Right lobe of liver (tissue), 6 donors: ENCODE measurements at places on chromosomes 7 and 10. TPM values are rescaled to one million over a fixed set of nuclear protein-coding genes. Genes with fewer than 3 reads are reported as not detected.

NPY4R gene
- total RNA-seq, result not detected

TRUB1 gene
- 7.2 TPM for total RNA-seq

PTTG1IP2 gene
- not detected for total RNA-seq

GRCh38 chr7:38178695-38179344, 775 bp downstream of the STARD3NL start:
- peak overlapping the region; percentile 81 for H3K4me3 ChIP-seq
- DNase-seq, result no peak
- no peaks in the 10 kb centered on the region for H3K36me3 ChIP-seq
- H3K27me3 ChIP-seq, result no peaks in the 10 kb centered on the region
- H3K4me1 ChIP-seq, result no peaks in the 10 kb centered on the region
- H3K27ac ChIP-seq, result peak overlapping the region; percentile 78

- H3K4me1 ChIP-seq, result no peaks in the 10 kb centered on the region
- no peak overlapping the region for H3K27ac ChIP-seq
- H3K36me3 ChIP-seq, result no peaks in the 10 kb centered on the region
- no peak for DNase-seq
- H3K4me3 ChIP-seq, result no peak overlapping the region
Observed at GRCh38 chr10:33039181-33039580, 81.2 kb upstream of the ITGB1 start.

METTL27 gene
- total RNA-seq, result 0.93 TPM

DNA sequence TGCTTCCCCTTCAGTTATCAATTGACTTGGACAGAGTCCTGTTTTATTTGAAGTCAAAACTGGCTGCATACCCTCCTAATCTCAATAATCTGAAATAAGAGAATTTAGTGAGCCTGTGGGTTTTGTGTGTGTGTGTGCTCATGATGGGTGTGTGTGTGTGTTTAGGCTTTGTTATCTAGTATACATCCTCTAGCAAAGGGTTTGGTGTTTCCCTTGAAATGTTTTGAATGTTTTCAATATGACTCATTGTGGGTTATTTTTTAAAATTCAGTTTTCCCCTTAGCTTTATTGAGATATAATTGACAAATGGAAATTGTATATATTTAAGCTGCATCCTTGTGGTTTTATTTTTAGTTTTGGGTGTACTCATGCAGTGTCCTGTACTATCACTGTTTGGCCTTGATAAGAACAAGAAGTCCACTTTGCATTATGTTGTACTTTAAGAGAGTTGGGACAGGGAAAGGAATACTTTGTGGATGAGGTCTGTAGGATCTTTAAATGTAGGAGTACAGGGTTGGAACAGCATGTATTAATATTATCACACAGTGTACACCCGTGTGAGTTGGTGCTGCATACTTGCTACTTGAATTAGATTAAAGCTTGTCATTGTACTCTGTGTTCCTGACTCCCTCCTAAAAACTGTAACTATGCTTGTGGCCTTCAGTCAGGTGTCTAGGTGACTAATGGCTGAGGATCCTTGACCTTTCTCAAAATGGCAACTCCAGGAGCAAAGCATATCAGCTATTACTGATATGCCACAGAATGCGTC, 58.3 kb downstream of the VCL start:
- H3K27ac ChIP-seq, result no peak overlapping the region
- no peaks in the 10 kb centered on the region for H3K4me1 ChIP-seq
- DNase-seq, result no peak
- no peaks in the 10 kb centered on the region for H3K36me3 ChIP-seq

GNAT3 gene
- total RNA-seq, result not detected

DNA sequence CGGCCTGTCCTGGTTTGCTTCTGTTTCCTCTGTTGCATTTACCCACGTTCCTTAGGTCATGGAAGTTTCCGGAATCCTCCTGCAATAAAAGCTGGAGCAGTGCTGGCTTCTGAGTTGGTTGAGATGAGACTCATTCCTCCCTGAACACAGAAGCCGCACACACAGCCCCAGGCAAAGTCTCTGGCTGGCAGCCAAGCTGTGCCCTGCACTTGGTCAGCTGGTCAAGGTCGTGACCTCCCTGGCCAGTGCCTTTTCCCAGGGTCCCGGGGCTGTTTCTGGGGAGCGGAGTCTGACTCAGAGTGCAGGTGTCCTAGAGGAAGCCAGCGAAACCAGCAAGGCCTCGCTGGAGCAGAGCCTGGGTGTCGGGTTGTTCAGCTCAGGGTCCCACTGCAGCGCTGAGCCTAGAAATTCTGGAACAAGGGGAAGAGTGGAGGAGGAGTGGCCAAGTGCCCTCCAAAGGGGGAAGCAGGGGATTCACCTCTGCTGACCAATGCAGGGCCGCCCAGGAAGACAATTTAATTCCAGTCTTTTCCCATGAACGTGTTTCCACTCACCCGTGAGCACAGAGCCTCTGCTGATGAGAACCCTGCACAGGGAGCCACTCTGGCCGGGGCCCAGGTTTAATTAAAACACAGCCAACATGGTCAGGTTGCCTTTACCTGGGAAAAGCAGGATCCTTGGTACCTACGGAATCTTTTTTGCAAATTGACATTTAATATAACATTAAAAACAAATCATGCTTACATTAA, 245.5 kb upstream of the PPP2R2D start:
- H3K27ac ChIP-seq, result no peak overlapping the region
- no peaks in the 10 kb centered on the region for H3K36me3 ChIP-seq
- no peaks in the 10 kb centered on the region for H3K27me3 ChIP-seq
- peak; percentile 60 for DNase-seq
- H3K4me1 ChIP-seq, result no peaks in the 10 kb centered on the region

- no peak for DNase-seq
- H3K4me1 ChIP-seq, result no peaks in the 10 kb centered on the region
- H3K36me3 ChIP-seq, result no peaks in the 10 kb centered on the region
Observed at GRCh38 chr10:87705339-87705738, 45.7 kb downstream of the PAPSS2 start.

DNA sequence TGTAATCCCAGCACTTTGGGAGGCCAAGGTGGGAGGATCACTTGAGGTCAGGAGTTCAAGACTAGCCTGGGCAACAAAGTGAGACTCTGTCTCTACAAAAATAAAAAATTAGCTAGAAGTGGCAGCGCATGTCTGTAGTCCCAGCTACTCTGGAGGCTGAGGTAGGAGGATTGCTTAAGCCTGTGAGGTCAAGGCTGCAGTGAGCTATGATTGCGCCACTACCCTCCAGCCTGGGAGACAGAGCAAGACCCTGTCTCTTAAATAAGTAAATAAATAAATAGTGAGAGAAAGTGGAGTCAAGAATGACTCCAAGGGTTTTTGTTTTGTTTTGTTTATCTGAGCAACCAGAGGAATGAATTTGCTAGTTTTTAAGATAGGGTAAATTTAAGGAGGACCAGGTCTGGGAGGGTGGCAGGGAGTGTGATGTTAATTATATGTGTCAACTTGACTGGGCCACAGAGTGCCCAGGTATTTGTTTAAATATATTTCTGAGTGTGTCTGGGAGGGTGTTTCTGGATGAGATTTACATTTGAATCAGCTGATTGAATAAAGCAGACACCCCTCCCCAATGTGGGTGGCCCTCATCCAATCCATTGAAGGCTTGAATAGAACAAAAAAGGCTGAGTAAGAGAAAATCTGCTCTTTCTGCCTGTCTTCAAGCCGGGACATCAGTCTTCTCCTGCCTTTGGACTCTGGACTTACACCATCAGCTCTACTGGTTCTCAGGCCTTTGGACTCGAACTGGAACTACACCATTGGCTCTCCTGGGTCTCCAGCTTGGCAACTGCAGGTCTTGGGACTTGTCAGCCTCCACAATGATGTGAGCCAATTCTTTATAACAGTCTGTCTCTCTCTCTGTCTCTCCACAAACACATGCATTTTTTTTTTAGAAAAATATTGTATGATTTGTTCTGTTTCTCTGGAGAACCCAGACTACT, 23.5 kb downstream of the IMPDH1 start:
- H3K36me3 ChIP-seq, result no peaks in the 10 kb centered on the region
- H3K27me3 ChIP-seq, result no peaks in the 10 kb centered on the region
- DNase-seq, result no peak
- no peak overlapping the region for H3K27ac ChIP-seq

SAP25 gene
- total RNA-seq, result 3.3 TPM

DNA sequence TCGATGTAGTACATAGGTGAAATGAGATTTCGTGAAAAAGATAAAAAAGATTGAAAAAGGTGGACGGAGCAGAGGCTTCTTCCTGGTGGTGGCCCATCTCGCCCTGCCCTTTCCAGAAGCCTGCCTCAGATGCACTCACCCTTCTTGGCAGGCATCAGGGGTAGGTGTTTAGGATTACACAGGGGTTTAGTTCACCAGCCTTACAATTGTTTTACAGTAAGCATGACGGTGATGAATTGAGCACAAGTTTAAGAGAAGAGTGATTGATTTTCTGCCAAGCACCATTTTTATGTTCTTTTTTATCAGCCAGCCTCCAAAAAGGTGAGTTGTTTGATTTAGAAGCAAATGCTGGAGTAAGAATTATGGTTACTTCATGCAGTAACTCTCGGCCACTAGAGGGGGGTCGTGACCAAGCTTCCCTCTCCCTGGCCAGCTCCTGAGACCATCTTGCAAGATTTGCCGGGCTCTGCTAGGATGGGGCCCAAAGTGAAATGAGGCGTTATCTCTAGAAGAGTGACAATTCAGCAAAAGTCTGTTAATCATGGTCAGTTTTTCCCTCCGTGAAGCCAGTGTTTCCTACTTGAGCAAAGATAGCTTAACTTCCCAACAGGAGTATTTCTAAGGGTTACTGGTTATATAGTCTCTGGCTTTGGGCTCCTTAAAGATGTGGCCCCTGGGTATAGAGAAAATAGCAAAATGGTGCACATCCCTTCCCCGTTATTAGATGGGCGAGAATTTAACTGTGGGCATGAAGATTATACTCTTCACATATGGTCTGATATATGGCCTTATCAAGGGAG, 228.8 kb downstream of the BMPER start:
- no peaks in the 10 kb centered on the region for H3K27me3 ChIP-seq
- H3K4me3 ChIP-seq, result no peak overlapping the region
- H3K27ac ChIP-seq, result no peak overlapping the region
- no peaks in the 10 kb centered on the region for H3K4me1 ChIP-seq
- no peaks in the 10 kb centered on the region for H3K36me3 ChIP-seq

BHLHA15 gene
- total RNA-seq, result 25.9 TPM

GRCh38 chr7:70527520-70528115, 604.3 kb upstream of the GALNT17 start:
- H3K4me1 ChIP-seq, result no peaks in the 10 kb centered on the region
- H3K27me3 ChIP-seq, result no peaks in the 10 kb centered on the region

ADIRF gene
- 28.9 TPM for total RNA-seq

ZNF853 gene
- total RNA-seq, result 0.37 TPM

SLC26A3 gene
- total RNA-seq, result not detected

GRCh38 chr7:70299472-70299807, 701.2 kb downstream of the AUTS2 start:
- H3K27ac ChIP-seq, result no peak overlapping the region
- no peak overlapping the region for H3K4me3 ChIP-seq
- no peaks in the 10 kb centered on the region for H3K27me3 ChIP-seq
- DNase-seq, result no peak
- no peaks in the 10 kb centered on the region for H3K4me1 ChIP-seq

DNA sequence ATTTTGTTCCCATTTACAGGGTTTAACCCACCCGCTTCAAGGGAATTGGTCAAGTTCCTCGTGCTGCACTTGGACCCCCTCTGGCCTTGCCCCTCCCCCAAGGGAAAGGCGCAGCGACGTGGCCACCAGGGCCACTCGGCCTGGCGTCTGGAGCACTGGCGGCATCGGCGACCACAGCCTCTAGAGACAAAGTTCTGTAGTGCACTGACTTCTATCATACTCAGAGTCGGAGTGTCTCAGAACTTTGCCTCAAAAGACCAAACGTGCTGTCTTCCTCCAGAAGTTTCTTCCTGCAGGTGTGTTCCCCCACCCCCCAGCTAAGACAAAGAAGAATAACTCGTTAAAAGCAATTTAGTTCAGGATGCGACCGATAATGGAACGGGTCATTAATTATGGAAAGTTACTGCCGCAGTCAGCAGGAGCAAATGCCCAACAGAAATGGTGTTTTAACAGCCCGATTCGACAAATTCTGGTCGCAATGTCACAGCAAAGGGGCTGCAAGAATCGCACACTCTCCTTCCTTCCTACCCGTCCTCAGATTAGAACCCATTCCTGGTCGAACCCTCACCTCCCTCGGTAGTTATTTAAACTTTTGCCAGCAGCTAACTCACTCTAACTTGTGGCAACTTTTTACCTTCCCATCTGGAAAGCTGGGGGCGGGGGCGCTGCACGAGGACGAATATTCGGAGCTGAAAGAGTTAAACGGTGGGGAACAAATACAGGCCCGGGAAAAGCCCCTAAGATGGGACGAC, 202.1 kb upstream of the NFE2L3 start:
- DNase-seq, result peak; percentile 47
- no peaks in the 10 kb centered on the region for H3K27me3 ChIP-seq
- H3K36me3 ChIP-seq, result no peaks in the 10 kb centered on the region
- H3K4me1 ChIP-seq, result no peaks in the 10 kb centered on the region
- peak overlapping the region; percentile 78 for H3K4me3 ChIP-seq

GRCh38 chr7:102021841-102022618, 204.6 kb downstream of the CUX1 start:
- H3K4me1 ChIP-seq, result peaks cover 17% of the 10 kb centered on the region
- H3K36me3 ChIP-seq, result no peaks in the 10 kb centered on the region
- no peaks in the 10 kb centered on the region for H3K27me3 ChIP-seq
- DNase-seq, result no peak
- no peak overlapping the region for H3K4me3 ChIP-seq

DNA sequence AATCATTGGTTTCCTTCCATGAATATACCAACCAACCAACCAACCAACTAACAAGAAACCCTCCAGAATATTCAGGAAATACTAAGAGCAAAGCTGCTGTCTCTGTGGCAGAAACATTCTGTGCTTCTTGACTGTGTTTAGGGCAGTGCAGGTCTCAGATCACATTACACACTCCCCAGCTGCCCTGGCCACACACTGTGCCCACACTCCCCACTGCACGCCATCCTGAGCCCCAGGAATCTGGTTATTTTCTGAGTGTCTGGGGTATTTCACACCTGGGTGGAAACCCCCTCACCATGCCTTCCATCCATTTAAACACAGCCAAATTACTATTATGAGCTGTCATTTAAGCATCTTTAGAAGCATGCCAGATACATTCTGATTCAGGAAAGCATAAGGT, 183.7 kb upstream of the ANK3 start:
- no peaks in the 10 kb centered on the region for H3K4me1 ChIP-seq
- no peak overlapping the region for H3K4me3 ChIP-seq
- H3K27me3 ChIP-seq, result no peaks in the 10 kb centered on the region
- no peak overlapping the region for H3K27ac ChIP-seq

- no peak for DNase-seq
- no peaks in the 10 kb centered on the region for H3K36me3 ChIP-seq
- no peak overlapping the region for H3K4me3 ChIP-seq
Observed at GRCh38 chr7:146864644-146865043, 748.0 kb downstream of the CNTNAP2 start.

- H3K27me3 ChIP-seq, result peaks cover 14% of the 10 kb centered on the region
- no peaks in the 10 kb centered on the region for H3K36me3 ChIP-seq
- peaks cover 16% of the 10 kb centered on the region for H3K4me1 ChIP-seq
- H3K4me3 ChIP-seq, result no peak overlapping the region
- no peak for DNase-seq
Observed at GRCh38 chr7:142796001-142796500, 25.3 kb downstream of the PRSS2 start.
